Stimulated activated CD4-positive, alpha-beta T cell treated with anti-CD3 and anti-CD28 coated beads, TNF-alpha, amount 100 ng/mL, for 4 hours (primary cell): ENCODE measurements at places on chromosomes 3 and 15.

GRCh38 chr3:138401834-138402233 lies 32.6 kb upstream of the ESYT3 start:
- no peak for DNase-seq

DNA sequence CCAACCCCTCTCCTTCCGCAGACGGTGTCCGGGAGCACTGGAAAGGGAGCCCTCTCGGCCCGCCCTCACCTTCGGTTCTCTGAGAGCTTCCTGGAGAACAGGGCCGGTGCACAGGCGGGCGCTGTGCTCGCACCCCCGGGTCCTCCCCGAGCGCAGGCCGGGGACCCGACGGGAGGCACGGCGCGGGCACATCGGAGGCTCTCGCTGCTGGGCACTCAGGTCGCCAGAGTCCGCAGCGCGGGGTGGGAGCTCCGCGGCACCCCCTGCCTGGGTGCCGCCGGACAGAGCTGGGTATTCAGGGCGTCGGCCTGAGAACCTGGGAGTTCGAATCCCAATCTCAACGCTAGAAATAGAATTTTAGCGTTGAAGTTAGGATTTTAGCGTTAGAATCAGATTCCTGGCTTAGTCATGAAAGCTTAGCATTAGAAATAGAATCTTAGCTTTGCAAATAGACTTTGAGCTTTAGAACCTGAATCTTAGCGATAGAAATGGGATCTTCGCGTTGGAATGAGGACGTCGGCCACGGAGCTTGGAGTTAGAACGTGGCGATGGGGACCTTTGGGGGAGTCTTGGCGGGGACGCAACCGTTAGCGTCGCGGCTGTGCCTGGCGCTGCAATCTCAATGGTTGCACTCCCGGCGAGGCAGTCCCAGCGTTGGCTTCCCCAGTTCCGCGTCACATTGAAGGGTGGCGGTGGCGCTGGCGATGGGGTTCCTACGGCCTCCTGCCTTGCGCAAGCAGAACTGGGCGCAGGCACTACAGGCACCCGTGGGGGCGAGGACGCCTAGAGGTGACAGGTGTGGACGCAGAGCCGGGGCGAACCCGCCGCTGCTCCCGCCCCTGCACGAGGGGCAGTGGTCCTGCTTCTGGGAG lies 549 bp downstream of the TRH start:
- no peak for DNase-seq

DNA sequence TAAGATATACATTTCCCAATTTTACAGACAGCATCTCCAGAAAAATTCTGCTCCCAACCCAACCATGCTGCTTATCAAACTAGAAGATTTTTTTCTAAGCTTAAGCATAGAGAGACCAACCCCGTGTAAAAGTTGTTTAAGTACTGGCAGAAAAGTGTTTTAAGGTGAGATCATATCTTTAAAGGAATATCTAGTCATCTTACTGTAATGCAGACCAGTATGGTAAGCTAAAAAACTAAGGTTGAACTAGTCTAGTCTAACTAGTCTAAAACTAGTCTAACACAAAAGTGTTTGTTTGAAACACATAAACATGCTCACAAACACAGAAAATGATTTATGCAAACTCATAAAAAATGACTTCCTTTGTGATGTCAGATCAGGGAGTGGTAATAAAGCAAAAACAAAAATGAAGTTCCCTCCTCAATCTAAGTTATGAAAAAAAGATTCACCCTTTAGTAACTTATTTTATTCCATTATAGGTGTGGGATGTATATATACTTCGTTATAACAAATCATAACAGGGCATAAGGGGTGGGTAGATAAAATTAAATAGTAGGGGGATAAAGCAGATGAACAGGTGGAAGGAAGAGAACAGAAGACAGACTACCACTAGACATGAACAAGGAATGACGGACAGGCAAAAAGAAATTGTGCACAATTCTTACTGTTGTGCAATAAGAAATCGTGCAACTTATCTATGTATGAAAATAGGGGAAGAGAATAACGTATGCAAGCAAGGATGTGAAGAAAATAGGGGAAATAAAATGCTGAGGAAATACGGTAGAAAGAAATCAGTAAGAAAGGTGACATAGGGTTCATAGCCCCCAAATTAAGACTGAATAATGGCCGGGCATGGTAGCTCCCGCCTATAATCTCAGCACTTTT lies 10.0 kb downstream of the MYO5A start:
- no peak for DNase-seq

- DNase-seq = no peak
Measured at GRCh38 chr3:184078851-184079250, 18.0 kb upstream of the HTR3E start.

GRCh38 chr3:159252772-159253384 lies 451.0 kb downstream of the MFSD1 start:
- no peak for DNase-seq

GRCh38 chr3:16604433-16604832 lies 790 bp downstream of the DAZL start:
- DNase-seq = no peak

GRCh38 chr15:91678003-91678402 lies 175.5 kb upstream of the SLCO3A1 start:
- no peak for DNase-seq

- no peak for DNase-seq
Measured at GRCh38 chr3:150006794-150007193, 36.1 kb upstream of the PFN2 start.
